CD4-positive, alpha-beta memory T cell (primary cell): ENCODE measurements at places on chromosomes 12 and 14. TPM values are rescaled to one million over a fixed set of nuclear protein-coding genes. Genes with fewer than 3 reads are reported as not detected.

GRCh38 chr12:55909513-55909884, 18.2 kb downstream of the PYM1 start:
- DNase-seq = no peak

GRCh38 chr14:87888136-87888999, 104.6 kb downstream of the GALC start:
- no peak for DNase-seq

GRCh38 chr14:54117924-54118323, 161.3 kb upstream of the BMP4 start:
- no peak for DNase-seq

DNA sequence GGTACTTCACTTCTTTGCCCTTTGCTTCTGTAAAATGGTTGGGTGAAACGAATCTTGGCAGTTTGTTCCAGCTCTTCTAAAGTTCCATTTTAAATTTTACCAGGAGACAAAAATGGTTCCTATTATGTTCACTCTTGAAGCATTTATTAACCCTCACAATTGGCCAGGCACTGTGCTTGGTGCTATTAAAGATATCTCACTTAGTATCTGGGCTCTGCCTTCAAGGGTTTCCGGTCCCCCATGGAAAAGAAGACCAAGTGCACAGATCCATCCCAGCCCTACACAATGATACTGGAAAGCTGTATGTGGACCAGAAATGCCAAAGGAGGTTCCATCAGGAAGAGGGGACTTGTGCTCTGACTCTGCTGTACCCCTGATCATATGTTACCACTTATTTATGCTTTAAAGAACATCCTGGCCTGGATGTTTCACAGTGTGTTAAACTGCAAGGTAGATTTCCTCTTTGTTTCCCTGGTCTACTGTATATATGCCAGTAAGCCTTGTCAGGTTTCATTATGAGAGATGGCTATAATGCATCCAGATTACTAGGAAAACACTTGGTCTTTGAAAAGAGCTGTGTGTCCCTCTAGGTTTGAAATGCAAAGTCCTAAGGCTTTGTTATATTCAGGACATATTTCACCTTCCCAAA, 154.8 kb downstream of the PRKCH start:
- DNase-seq = no peak

DNA sequence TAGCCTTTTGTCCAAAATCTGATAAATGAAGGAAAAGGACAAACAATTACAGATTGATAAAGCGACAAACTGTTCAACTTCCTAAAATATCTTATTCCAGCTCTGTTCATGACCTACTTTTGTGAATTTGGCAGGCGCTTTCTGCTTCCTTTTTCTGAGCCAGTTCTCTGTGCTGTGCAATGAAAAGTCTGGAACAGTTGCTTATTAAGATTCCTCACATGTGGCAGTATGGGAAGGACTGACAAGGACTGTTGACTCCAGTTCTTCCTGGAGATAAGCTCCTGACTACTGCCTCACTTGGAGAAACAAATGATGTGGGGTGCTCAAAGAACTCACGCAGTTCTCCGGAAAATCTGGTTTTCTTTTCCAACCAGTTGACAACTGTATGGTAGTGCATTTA, 58.3 kb upstream of the ANP32D start:
- DNase-seq = no peak

DNA sequence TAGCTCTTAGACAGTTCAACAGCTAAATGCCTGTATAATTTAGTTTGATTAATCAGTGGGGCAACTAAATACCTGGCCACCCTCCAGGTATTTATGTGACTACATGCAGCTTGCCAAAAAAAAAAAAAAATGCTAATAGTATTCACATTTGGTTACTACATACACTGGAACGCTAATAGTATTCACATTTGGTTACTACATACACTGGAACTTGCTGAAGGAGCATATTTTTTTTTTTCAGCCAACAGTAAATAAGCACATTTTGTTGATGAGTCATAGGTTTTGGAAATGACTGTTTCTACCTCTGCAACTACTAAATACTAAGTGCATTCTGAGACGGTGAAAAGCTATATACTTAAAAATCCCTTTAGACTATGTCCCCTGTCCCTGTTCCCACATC, 1172.3 kb downstream of the LRFN5 start:
- no peak for DNase-seq

- DNase-seq = peak; percentile 34
These were observed 114.8 kb downstream of the MON2 start for GRCh38 chr12:62581288-62582064.

- no peak for DNase-seq
These were observed 4.7 kb upstream of the CREBL2 start for GRCh38 chr12:12606781-12607589.

DNA sequence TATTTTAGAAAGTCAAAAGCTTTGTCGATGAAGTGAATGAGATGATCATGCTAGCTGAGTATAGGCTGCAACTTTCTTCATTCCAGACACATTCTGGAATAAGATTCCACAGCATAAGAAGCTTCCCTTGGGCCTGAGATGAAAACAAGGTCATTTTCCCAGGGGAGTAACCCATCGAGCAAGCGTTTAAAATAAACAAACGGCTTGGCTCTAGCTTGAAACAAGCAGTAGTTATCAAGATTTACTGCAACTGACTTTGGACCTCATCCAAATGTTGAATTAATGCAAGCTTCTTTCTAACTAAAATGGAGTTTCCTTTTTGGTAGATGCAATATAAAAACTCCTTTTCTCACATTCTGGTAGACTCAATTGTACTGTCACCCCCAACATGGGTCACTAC, 23.0 kb downstream of the KCNJ8 start:
- no peak for DNase-seq

DNA sequence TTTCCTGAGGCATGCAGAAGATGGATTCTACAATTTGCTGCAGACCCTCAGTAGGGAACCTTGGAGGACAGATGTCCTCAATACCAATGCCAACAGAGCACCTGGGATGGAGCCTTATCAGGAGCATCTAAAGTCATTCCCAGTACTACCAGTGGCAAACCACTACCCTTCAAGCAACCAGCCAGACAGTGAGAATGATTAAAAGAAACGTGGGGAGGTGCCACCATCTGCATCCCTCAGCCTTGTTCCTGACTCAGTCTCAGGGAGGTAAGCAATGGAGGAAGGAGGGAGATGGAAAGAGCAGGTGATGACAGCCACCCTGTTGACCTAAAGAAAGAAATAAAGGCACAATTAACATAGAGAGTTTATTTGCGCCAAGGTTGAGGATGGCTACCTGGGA, 175.2 kb upstream of the GRIN2B start:
- no peak for DNase-seq

GRCh38 chr14:80264702-80265101, 53.4 kb upstream of the DIO2 start:
- no peak for DNase-seq

- no peak for DNase-seq
These were observed 52.0 kb downstream of the KLRG1 start for GRCh38 chr12:9041321-9041720.

DNA sequence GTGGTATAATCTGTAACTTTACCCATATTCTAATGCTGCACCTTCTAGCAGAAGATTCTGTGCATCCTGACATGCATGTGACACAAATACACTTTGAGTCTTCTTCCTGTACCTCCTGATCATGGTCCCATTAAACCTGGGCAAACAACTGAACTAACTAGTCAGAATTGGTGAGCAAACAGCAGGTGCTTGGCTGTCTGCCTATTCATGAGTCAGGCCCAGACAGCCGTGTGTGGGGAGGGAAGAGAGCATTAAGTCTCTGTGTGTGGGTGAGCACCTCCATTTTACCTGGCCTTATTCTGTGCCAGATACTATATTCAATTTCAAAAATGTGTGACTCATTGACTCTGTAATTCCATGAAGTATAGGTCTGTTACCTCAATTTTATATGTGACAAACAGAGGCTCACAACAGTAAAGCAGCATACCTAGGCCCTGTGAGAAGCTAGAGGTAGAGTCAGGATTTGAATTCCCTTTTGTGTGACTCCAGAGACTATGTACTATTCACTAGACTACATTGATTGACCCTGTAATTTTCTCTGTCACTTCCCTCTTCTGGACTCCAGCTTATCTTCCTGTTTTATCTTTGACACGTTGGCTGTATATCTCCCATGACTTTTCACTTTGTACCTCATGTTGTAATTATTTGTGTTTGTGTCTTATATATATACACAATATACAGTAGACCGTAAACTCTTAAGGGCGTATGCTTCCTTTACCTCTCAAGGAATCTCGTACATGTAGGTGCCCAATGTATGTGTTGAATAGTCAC, 32.2 kb downstream of the SUSD6 start:
- no peak for DNase-seq

DNA sequence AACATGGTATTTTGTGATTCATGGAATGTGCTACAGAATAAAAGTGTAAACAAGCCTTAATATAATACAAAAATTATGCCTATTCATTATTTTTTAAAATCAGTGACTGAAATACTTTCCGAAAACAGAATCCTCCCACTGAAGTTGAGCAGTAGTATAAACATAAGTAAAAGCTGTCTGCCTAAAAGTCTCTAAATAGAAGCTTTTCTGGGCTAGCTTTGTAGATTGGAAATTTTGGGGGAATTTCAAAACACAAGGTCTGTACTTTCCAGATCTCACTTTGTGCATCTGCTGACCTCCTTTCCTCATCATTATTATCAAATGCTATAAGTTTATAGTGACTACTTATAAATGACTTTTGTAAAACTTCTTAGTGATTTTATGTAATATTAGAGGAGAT, 80.4 kb upstream of the TRHDE start:
- no peak for DNase-seq

GRCh38 chr12:65362234-65363031, 84.0 kb downstream of the MSRB3 start:
- DNase-seq = no peak

- no peak for DNase-seq
These were observed 13.5 kb downstream of the AMDHD1 start for GRCh38 chr12:95956557-95957145.

DNA sequence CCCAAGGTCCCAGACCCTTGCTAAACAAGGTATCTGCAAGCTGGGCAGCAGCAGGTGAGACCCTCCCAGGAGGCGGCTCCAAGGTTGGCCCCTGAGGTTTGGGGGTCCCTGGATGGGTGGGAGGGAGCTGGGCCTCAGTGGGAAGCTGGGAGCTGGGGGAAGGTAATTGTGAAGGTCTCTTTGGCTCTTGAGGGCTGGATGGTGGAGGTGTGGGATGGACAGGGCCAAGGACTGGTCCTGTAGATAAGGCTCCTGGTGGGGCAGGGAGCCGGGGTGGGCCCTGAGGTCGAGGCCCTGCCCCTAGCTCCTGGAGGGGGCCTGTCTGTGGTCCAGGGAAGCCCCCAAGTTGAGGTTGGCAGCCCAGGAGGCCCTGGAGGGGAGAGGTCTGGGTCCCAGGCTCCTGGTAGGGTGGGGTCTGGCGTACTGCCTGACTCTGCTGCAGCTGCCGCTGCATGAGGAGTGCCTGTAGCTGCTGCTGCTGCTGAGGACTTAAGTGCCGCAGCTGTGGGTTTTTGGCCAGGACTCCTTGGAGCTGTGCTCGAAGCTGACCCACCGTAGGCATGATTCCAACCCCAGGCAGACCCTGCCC, 13.1 kb upstream of the PRKAG1 start:
- DNase-seq = no peak

DNA sequence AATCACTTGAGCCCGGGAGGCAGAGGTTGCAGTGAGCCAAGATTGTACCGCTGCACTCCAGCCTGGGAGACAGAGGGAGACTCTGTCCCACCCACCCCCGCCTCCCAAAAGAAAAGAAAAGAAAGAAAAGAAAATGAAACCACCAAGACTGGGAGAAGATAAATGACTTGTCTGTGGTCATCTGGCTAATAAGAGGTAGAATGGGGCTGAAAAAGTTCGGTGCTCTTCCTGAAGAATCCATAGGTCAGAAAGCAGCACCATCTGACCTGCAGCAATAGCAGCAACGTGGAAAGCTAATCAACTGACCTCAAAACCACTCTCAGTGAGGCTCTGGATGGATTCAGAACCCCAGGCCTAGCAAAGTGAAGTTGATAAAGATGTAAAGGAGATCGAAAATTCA, 25.2 kb downstream of the SSH1 start:
- DNase-seq = no peak

DNA sequence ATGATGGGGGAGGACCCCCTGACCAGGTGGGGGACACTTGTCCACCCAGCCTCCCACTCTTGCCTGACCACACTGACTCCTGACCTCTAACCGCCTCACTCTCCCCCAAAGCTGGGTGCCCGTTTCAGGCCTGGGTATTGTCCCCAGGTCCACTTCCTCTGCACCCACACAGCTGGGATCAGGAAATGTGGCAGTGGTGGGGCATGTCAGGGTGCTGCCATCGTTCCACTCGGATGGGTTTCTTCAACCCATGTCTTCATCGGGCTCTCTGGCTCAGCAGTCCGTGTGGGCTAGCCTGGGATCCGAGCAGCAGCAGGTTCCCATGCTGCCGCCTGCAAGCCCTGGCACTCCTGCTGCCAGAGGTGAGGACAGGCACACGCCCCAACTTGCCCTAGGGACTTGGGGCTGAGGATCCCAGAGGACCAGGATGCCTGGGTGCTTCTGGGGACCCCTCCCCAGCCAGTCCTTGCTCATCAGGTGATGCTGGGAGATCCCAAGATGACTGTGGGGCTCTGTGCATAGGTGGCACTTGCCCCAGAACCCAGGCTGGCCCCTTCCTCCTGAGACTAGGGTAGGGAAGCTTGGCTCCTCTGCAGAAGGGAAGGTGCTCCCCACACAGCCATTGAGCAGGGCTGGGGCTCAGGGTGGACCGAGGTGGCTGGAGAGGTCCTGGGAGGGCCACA, 2.9 kb upstream of the CLBA1 start:
- DNase-seq = no peak

- DNase-seq = no peak
These were observed 144.2 kb downstream of the PAWR start for GRCh38 chr12:79546466-79547043.

DNA sequence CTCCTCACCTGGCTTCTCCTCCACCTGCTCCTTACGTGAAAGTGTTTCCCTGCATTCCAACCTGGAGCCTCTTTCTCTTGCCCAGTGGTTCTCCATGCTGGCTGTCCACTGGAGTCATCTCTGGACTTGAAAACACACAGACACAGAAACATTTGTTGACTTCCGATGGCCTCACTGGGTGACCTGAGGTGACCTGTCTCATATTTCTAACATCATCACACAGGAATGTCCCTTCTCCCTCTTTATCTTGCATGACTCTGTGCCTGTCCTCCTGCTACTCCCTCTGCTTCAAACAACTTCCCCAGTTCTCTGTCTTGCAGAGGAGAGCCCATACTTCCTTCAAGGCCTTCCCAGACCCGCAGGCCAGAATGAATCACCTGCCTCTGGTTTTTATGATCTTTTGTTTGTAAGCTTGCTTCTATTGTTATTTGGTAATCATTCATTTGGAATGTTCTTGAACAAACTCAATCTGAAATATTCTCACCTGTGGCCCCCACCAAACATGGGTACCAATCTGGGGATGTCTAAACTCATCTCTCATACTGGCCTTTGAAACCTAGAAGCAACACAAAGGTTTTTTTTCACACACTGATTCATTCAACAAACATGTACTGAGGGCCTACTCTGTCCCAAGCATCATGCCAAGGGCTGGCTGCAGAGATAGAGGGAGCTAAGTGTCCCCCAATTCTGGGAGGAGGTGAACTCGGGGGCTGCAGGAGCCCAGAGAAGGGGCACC, 9.7 kb upstream of the RIN3 start:
- DNase-seq = no peak

The PLEKHD1 gene
- total RNA-seq = 0.32 TPM

The NXPH4 gene
- total RNA-seq = not detected

The GRIN2B gene
- not detected for total RNA-seq

The IL22 gene
- total RNA-seq = not detected

The RD3L gene
- total RNA-seq = not detected

The SERPINA9 gene
- not detected for total RNA-seq

The IFNG-AS1 gene
- total RNA-seq = 11.7 TPM

The KRT8 gene
- total RNA-seq = 0.91 TPM

The SERPINA10 gene
- not detected for total RNA-seq
